ENCODE measurements at places on chromosomes 11 and 22.

DNA sequence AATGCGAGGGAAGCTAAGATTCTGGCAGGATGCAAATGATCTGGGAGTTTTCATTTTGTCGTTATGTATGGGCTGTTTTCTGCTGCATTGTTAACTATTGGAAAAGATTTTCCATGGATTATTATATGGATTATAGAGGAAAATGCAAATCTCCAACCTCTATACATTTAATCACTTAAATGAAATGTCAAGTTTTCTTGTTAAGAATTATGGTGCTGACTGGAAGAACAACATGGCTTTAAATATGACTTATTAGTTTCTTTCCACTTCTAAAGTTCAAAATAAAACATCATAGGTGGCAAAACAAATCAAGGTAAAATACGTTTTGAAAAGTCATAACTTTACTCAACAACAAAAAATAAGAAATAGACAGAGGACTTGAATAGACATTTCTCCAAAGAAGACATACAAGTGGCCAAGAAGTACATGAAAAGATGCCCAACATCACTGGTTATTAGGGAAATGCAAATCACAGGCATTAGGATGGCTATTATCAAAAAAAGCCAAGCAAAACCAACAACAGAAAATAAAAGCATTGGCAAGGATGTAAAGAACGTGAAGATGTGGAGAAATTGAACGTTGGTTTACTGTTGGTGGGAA, 56.2 kb upstream of the CLDN5 start:
- no peak for DNase-seq

DNA sequence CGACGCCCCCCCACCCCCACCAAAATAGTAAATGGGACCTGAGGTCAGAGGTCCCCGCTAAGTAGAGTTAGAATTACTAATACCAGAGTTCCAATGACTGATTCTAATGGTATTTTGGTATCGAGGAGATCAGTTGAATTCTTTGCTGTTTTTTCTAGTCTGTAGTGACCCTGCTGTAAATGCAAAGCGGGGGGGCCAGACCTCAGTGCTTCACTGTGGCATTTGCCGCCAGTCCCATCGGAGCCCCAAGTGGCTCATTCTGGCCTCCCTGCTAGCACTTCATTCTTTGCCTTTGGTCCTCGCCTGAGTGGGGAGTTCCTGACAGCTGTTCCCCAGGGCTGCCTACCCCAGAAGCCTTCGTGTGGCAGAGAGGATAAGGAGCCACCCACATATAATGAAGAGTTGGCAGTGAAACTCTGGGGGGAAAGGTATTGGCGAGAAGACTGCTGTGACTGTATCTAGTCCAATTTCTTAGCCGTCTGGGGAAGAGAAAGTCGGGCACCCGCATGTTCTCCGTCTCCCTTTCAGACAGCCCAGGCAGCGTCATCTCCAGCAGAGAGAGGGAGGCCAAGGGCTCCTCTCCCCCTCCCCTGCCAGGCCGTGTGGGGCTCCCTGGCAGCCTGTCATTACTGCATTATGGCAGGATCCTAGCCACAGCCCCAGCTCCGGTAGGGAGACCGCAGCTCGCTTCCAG, 19.4 kb upstream of the CABP7 start:
- no peak for DNase-seq

DNA sequence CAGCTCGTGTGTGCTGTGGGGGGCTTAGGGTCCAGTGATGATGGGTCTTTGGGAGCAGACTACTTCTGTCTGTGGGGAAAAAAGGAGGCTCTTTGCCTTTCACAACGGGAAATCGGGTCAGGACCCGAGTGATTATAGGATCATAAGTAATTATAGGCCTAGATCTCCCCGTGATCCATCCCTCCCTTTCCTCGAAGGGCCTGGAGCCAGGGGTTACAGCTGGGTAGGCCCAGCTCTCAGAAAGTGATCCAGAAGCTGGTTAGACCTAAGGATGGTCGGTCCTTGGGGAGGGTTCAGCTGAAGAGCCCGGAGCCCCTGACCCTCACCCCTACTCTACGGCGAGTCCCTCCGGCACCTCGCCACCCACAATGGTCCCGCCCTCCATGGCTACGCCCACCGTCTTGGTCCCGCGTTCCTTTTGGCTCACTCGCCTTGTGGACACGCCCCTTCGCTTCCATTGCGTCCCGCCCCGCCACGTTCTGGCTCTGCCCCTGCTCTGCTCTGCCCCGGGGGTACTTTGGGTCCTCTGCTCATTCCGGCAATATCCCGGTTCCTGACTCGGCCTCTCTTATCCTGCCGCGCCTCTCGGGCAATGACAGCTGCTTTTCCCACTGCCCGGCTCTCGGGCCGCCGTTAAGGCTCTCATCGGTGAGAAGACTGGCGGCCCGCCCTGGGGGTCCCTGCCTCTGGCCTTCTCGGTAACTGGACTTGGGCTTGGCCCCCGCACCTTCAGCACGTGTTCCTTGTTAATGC, 5.0 kb downstream of the IGSF22 start:
- peak; percentile 94 for DNase-seq

GRCh38 chr11:12800871-12801270, 126.7 kb downstream of the TEAD1 start:
- no peak for DNase-seq

- no peak for DNase-seq
Observed at GRCh38 chr11:68688881-68689280, 4.5 kb downstream of the GAL start.

GRCh38 chr11:71558996-71559395, 6.4 kb upstream of the KRTAP5-10 start:
- DNase-seq: no peak

DNA sequence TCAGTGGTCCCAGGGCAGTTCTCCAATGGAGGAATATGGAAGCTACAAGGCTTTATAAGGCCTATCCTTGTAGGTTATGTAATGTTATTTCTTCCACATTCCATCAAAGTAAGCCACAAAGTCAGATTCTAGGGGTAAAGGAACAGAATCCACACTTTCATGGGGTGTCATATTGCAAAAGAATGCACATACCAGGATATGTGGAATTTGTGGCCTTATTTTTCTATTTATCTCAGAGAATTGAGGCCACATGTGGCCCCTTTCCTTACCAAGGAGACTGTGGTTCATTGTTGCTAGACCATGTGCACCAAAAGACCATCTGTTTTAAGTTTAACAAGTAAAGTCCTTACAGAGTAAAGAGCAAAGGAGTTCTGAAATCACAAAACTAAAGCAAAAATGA, 12.9 kb downstream of the LRRC4C start:
- no peak for DNase-seq

GRCh38 chr11:130994043-130994442, 77.8 kb upstream of the SNX19 start:
- no peak for DNase-seq

DNA sequence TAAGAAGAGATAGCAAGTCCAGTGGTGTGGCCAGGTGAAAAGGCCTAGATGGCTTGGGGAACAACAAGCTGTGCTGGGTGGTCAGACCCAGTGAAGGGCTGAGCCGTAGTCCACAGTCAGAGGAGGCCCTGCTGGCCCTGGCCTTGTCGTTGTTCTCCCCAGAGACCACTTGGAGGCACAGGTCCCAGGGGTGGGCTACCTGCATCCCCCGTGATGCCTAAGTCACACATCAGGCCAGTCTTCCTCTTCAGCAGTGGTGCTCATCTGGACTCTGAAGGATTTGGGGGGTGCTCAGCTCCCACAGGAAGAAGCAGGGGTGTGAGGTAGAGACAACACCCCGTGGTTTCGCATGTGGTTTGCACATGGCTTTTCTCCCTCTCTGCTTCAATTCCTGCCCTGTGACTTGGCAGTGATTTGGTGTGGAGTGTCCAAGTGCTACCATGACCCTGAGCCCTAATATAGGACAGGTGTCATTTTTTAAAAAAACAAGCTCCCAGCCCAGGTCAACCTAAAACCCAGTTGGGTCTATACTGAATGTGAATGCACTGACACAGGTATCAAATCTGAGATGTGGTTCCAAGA, 51.0 kb downstream of the ALX4 start:
- no peak for DNase-seq

- DNase-seq: no peak
Observed at GRCh38 chr11:76164081-76164480, 42.2 kb downstream of the WNT11 start.

DNA sequence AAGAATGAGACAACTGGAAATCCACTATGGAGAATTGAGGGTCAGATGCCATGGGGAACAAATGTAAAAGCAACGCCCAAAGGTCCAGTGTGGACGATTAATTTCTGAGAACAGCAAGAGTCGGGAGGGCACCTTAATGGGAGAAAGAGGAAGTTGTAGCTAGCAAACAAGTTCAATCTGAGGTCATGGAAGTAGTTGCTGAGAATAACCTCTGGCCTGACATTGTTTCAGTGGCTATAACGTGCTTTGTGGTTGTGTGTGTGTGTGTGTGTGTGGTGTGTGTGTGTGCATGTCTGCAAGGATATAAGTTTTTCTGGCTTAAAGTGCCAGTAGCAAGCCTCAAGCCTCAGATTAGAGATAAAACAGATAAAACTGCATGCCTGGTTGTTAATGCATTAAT, 1630.1 kb upstream of the TENM4 start:
- DNase-seq: no peak

DNA sequence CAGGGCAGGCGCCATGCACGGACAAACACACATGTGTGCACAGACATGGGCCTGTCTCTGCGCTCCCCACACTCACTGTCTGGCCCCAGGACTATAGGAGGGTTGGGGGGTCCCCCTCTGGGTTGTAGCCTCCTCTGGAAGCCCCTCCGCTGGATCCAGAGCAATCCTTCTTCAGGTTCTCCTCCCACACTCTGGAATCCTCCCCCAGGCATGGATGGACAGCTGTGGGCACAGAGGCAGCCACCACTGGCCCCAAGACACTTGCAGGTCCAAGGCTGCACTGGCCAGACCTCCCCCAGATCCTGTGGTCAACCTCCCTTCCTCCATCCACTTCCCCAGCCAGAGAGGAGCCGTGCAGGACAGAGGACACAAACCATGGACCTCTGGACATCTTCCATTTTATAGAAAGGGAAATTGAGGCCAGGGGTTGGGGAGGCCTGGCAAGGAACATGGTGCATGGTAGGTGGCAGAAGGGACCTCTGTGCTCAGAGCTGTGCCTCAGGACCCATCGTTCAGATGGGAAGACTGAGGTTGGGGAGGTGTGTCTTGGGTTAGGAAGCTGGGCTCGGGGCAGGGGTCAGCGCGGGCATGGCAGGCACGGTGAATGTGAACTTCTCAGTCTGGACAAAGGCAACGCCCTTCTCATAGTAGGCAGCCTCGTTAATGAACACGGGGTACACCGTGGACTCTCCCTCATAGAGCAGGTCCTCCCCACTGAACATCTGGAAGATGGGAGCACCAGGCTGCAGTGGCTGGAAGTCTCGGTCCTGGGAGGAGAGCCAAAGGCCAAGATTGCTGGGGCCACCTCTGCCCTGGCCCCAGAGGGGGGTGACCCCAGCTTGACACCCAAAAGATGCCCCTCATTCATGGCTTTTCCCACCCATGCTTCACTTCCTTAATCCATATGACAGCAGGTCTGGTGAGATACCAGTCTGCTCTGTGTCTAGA, 2.9 kb upstream of the TBX10 start:
- no peak for DNase-seq

- no peak for DNase-seq
Observed at GRCh38 chr11:114160894-114161293, 101.4 kb downstream of the ZBTB16 start.

- DNase-seq: no peak
Observed at GRCh38 chr22:35170716-35171697, 86.3 kb upstream of the HMGXB4 start.

DNA sequence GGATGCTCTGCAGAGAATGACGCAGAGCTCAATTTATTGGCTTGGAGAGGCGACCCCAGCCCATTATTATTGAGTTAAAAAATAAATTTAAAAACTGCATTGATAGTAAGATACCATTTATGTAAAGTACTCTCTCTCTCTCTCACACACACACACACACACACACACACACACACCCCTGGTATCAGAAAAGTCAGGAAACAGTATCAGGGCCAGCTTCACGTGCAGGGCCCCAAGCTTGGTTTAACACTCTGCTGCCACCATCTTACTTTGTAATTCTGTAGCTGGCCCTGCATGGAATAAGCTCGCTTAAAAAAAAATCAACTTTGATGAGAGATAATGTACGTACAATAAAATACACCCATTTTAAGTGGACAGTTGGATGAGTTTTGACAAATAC, 59.8 kb upstream of the CD5 start:
- DNase-seq: no peak

DNA sequence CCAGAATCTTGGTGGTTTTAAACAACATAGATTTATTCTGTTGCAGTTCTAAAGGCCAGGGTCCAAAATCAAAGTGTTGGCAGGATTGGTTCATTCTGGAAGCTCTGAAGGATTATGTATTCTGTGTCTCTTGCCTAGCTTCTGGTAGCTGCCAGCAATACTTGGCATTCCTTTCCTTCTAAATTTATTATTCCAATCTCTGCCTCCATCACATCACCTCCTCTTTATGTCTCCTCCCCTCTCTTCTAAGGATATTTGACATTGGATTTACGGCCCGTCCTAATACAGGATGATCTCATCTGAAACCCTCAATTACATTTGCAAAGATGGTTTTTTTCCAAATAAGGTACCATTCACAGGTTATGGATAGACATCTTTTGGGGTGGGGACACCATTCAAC, 186.5 kb downstream of the SBF2 start:
- DNase-seq: no peak

DNA sequence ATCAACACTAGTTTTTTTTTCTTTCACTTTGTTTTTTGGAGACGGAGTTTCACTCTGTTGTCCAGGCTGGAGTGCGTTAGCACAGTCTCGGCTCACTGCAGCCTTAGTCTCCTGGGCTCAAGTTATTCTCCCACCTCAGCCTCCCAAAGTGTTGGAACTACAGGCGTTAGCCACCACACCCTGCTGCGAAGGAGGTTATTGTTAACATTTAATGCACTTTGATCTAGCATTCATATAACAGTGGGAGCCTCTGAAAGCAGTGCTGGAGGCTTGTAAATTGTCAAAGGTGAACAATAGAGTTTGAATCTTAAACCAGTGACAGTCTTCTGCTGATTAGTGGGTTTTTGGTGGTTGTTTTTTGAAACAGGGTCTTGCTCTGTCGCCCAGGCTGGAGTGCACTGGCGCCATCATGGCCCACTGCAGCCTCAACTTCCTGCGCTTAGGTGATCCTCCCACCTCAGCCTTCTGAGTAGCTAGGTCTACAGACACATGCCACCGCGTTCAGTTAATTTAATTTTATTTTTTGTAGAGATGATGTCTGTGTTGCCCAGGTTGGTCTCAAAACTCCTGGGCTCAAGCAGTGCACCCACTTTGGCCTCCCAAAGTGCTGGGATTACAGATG, 96.9 kb upstream of the HORMAD2 start:
- DNase-seq: no peak

- no peak for DNase-seq
Observed at GRCh38 chr11:19499999-19500398, 212.6 kb upstream of the NAV2 start.

- no peak for DNase-seq
Observed at GRCh38 chr22:49568751-49569285, 258.9 kb downstream of the BRD1 start.

DNA sequence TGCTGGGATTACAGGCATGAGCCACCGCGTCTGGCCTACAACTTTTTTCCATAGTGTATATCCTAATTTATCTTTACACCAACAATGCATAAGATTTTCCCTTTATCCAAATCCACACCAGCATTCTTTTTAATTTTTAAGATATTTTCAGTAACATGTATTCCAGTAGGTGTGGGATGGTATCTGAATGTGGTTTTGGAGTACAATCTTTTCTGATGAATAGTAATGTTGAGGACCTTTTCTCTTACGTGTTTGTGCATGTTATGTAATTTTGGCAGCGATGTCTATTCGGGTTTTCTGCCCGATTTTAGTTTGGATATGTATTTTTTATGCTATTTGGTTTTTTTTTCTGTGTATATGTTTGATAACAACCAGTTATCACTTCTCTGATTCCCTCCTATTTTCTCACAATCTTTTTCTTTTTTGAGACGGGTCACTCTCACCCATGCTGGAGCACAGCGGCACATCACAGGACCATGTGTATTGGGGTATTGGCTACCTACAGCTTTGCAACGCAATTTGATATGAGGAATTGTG, 114.6 kb upstream of the GRK3 start:
- DNase-seq: no peak
